ENCODE measurements at places on chromosomes 6 and 20.
A peak's percentile ranks its signal among the peaks of the same experiment; 100 is the strongest.

GRCh38 chr6:33838983-33839382 is 35.2 kb upstream of the MLN start:
- no peak for DNase-seq

DNA sequence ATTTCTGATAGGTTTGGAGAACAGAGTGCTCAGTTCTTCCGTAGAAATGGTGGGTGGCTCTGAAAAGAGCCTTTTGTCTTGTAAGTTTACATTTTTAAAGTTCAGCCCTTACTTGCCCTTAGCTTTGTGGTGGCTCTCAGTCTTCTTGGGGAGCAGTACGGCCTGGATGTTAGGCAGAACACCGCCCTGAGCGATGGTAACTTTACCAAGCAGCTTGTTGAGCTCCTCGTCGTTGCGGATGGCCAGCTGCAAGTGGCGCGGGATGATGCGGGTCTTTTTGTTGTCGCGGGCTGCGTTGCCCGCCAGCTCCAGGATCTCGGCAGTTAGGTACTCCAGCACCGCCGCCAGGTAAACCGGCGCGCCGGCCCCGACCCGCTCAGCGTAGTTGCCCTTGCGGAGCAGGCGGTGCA is 19.5 kb downstream of the OR2B2 start:
- peak; percentile 28 for DNase-seq

DNA sequence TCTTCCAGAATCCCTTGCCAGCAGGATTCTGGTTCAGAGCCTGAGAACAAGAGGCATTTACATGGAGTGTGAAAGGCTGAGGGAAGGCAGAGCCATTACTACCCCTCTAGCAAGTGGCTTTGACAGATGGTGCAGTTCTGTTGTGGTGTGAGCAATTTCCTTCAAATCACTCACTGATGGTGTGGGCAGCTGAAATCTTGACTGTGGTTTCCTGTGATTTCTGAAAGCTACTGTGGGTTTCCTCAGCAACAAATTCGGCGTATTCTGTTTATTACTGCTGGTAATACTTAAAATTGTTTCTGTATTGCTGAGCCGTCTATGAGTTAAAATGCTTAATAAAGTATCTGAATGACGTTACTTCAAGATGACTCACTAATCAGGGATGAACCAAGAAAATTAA is 181.5 kb upstream of the TCF21 start:
- DNase-seq, result no peak

- DNase-seq, result no peak
Measured at GRCh38 chr20:57736738-57737347, 27.0 kb upstream of the PMEPA1 start.

- DNase-seq, result no peak
Measured at GRCh38 chr20:33704197-33704924, 15.7 kb downstream of the PXMP4 start.

DNA sequence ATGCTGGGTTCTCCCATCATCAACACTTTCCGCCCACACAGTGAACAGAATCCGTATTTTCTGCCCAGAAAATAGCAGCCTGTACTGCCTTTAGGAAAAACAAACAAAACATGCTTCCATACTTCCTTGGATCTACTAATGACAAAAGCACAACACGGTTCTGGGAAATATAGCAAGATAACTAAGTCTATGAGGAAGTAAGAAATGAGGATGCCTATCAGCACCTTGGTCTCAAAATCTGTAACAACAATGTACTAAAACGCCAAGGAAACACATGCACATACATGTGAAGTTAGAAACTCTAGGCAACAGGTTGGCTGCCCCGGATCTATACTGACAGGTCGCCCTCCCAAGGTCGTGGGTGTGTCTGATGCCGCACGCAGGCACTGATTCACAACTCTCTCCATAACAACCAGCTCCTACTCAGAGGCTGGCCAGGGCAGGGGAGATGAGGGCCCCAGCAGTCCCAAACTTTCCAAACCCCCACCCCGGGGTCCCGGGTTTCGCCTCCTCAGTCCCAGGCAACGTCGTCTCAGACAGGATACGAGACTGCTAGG is 710 bp downstream of the BTBD9 start:
- no peak for DNase-seq

GRCh38 chr6:33815854-33816253 is 12.1 kb upstream of the MLN start:
- DNase-seq, result no peak
